ENCODE measurements at places on chromosomes 11 and 22.

DNA sequence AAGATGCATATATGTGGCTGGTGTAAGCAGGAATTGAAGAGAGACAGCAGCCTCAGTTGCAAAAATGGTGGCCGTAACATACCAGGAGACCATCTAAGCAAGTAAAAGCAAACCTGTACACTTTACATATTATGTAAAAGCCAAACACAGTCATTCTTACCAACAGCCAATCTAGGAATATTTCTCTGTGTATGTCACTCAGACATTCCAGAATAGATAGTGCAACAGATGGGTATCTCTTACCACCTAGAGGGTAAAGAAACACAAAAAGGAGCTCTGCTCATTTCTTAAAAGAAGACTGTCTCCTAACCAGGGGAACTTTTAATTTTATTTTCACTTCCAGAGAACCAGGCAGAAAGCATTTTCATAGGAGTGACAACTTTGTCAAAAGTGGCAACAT lies 38.7 kb downstream of the GLYAT start:
- no peak for DNase-seq

DNA sequence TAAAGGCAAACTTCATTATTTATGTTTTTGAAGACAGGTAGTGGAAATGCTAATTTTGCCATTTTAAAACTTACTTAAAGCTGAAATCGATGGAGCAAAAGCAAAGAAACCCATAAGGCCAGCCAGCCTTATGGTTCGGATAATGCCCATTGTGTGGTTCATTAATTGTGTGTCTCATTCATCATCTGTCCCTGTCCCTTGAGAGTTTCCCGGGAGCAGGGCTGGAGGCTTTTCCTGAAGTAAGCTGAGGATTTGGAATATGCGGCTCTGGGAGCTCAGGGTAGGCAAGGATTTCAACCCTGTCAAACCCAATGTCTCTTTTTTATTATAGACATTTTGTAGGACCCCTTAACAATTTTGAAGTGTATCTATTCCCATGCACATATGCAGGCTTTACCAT lies 790.0 kb upstream of the KIRREL3 start:
- DNase-seq: no peak

DNA sequence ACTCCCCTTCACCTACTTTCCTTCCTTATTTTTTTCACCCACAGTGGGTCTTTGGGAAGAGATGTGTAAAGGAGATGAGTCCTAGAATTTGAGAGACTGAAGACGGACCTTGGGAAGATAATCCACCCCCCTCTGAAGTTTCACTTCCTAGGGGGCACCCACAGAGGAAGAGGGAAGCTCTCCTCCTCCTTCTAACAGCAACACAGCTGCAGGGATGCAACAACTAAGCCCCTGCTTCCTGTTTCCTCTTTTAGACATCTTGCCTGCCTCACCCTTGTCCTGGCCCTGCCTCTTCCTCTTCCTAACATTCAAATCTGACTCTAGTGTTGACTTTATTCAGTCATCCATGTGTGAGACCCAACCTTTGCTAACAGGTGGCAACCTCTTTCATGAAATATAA lies 424.6 kb downstream of the BUD13 start:
- DNase-seq: no peak

GRCh38 chr11:35367491-35367890 lies 51.9 kb downstream of the SLC1A2 start:
- no peak for DNase-seq

DNA sequence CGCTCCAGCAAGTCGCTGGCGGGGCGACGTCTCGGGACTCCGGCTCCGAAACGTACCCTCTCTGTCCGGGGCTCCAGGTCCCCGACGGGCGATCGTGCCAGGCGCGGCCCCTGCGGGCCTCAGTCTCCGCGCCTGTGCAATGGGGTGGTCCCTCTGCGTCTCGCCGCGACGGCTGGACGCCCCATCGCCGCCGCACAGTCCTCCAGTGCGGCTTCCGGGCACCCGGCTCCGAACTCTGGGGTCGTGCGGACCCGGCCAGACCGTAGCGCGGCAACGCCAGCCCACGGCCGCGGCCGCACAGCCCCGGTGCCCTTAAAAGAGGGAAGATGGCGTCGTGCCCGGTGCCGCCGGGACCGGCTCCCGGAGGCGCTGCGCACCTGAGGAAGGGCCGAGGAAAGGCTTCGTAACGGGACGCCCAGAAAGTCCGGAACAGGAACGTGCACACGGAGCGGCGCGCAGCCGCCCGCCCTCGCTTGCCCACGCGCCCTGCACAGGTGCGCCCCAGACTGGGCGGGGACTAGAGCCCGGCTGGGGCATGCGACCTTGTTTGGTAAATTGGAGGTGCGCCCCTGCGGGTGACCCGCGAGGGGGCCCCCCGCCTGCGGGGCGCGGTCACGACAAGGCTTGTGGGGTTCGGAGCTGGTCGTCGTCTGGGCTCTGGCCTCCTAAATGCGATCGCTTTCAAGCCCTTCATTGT lies 525 bp downstream of the BIK start:
- DNase-seq: no peak

DNA sequence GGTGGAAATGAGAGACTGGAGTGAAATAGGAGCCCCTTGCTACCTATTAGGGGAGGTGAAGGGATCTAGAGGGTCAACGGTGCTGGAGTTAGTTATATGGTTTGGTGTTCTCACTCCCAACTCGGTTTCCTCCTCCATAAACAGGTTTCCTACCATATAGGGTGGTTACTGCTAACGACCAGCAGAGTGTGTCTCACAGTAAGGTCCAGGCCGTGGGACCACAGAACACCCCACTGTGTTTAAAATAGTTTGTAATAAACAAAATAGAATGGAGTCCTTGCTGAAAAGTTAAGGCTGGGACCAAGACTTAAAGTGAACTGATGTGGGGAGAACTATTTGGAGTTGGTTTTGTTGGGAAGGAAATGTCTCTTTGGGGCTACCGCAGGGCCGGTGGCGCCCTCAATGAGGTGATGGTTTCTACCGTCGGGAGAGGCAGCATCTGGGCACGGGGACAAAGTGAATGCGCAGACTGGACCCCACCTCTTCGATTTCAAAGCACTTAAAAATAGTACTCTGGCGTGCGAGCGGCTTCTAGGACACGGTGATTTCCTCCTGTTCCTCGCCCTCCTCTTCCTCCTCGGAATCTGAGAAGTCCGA lies 4.5 kb downstream of the DBX1 start:
- no peak for DNase-seq

DNA sequence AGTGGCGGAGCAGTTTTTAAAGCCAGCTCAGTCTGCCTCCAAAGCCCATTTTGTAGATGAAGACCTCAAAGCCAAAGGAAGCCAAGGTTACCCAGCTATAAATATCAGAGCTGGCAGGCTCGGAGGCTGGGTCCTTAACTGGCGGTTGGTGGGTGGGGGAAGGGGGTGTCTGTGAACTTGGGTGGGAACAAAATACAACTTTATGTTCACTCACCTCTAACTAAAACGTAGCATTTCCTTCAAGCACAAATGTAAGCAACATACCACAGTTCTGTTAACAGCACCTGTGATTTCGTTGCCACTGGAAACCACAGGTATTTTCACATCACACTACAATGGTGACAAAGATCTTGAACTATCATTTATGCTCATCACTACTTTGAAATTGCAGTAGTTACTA lies 99.7 kb upstream of the SYT13 start:
- DNase-seq: no peak

GRCh38 chr11:72348250-72348649 lies 86.1 kb downstream of the CLPB start:
- DNase-seq: no peak

DNA sequence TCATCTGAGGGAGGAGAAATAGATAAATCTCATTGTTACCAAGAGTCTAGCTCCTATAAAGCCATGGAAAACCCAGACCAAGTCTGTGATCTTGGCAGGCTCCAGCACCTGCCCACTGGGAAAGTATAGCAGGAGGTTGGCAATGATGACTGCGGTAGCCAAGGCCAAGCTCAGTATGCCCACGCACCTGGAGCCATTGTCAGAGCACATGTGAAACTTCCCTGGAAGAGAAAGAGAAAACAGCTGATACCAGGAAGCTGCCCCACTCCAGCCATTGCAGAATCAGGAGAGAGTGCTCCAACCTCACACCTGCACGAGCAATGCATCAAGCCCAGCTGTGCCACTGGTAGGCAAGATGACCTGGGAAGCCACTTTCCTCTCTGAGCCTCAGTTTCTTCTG lies 62.2 kb upstream of the HEPHL1 start:
- no peak for DNase-seq
